ENCODE measurements at places on chromosomes 3 and 15.

DNA sequence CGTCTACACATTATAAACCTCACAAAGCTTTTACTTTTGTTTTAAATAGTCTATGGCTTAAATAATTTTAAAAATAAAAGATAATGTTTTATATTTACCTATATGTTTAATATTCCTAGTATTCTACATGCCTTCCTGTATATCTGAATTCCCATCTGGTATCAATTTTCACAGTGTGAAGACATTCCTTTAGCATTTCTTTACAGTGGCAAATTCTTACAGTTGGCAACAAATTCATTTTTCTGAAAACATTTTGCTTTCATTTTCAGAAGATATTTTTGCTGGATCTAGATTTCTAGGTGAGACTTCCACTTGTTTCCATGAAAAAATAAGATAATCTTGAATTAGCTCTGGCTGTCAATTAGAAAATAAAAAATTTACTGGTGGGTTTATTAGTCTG, 471.4 kb upstream of the NAALADL2 start:
- DNase-seq: no peak

- peak; percentile 85 for DNase-seq
Observed at GRCh38 chr3:195907934-195908693, at the start of gene TNK2. Gene TNK2 (minus strand): TSS chr3:195908551. CDS start chr3:195888588, 19,963 bp downstream.

DNA sequence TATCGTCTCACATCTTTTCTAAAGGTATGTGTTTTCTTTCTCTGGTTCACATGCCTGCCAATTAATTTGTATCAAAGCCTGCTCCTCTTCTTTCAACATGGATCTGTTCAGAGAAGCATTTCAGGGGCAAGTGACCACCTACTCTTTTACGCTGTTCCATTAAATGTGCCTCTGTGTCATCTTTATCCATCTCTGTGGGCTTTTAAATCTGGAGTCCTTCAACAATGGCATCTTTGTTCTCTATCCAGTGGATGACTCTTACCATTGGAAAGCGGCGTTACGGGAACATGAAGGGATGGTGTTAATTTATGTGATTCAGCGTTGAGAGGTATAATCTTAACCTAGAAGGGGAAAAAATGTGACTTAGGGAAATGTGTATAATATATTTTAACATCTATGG, 92.7 kb upstream of the CFAP20DC start:
- no peak for DNase-seq

DNA sequence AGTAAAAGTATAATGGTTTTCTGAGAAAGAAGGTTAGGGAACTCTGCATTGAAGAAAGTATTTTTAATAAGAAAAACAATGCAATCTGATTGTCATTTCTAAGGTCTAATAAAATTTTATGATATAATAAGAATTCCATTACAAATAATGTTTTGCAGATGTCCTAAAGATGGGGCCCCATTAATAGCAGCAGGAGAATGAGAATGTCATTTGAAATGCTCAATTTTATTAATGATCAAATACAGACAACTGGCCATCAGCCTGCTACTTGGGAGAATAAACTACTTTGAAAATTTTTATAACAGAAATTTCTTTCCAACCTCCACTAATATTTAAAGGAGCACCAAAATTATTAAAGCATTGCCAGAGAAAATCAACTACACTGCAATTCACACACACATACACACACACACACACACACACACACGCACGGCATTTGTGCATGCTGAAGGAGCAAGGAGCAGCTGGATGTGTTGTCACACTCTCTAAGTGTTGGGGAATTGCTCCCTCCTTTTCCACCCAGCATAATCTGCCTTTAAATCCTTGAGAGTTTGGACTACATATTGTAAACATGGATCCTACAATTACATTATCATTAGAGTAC, 109.5 kb downstream of the THRB start:
- no peak for DNase-seq

- DNase-seq: no peak
Observed at GRCh38 chr15:90716317-90716975, 700 bp upstream of the BLM start.

GRCh38 chr15:40928821-40929659, at the start of gene DLL4:
Gene DLL4 (plus strand): TSS chr15:40929340. CDS start chr15:40929669, 329 bp downstream.
- DNase-seq: peak; percentile 91

DNA sequence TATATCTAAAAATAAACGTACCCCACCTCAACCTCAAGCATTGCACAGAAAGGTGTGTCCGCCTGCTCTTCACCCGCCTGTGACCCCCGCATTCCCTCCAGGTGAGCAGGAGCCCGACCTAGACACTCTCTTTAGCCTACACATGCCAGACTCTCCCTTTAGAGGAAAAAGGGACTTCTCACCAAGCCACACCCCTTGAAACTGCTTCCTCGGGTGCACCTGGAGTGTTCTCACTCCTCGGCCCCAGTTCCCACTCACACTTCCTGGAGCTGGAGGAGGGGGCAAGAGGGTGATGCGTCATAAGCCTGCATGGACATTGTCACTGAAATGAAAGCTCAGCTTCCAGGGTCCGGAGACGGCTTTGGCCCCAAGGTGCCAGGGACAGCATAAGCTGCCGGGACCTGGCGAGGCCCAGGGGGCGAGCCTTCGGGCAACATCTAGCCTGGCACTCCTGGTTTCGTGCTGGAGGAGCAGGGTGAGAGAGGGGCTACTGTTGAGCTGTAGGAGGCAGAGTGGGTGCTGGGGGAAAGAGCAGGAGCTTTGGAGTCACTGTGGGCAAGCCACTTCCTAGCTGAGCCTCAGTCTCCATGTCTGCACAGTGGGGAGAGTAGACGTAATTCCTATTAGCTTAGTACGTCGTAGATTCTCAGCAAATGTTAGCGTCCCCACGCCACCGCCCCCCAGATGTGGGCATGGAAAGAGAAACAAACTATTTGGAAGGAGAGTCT, 9.8 kb upstream of the MUC4 start:
- DNase-seq: no peak

DNA sequence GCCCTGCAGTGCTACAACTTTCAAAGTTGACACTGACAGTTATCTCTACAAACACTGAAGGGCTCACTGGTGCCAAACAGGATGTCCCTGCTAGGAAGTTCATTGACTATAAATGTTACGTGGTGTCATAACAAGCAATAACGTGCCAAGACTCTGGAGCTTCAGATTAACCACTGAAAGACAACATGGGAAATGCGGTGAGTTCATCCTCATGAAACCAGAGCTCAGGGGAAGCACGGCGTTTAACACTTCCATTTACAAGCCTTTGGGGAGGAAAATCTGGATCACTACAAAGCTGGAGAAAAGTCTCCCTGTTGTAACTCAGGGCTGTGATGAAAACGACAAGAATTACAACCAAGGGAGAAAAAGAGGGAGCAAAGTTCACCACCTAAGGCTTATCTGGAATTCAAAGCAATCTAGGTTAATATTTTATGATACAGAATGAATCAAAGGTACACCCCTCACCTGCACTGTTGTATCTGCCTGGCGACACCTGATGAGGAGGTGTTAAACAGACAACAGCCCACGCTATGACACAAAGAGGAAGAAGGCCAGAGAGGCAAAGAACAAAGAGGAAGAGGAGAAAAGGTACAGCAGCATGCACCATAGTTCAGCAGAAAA, 27.0 kb downstream of the SHQ1 start:
- peak; percentile 11 for DNase-seq

DNA sequence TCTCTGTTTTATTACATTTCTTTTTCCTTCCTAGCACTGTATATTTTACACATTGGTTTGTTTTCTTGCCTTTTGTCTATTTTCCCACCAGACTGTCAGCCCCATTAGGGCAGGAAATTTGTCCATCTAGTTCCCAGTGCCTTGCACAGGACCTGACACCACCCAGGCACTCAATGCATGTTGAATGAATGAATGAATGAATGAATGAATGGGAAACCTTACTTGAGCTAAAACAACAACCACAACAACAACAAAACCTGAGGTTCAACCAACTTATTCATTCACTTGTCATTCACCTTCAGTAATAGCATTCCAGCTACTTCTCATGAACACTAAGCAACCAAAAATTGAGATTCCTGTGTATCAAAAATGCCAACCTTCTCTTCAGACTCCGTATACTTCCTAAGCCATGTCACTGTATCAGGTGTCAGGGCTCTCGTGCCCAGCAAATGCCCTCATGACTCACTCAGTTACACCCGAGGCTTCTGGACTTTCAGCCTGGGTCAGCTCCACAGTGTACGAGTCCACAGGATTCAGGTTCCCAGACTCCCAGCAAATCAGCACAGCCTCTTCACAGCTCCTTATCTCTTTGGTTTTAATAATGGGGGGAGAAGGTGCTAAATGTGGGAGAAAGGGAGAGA, 37.3 kb downstream of the FSD2 start:
- DNase-seq: no peak

- no peak for DNase-seq
Observed at GRCh38 chr3:55501905-55502304, 14.8 kb upstream of the WNT5A start.
